Epithelial cell of esophagus (primary cell): ENCODE measurements at places on chromosomes 13 and 19.

GRCh38 chr19:51439021-51439465 lies 19.2 kb downstream of the SIGLEC8 start:
- peak; percentile 15 for DNase-seq

GRCh38 chr13:30429721-30430694 lies 7.7 kb downstream of the UBE2L5 start:
- DNase-seq: peak; percentile 94

DNA sequence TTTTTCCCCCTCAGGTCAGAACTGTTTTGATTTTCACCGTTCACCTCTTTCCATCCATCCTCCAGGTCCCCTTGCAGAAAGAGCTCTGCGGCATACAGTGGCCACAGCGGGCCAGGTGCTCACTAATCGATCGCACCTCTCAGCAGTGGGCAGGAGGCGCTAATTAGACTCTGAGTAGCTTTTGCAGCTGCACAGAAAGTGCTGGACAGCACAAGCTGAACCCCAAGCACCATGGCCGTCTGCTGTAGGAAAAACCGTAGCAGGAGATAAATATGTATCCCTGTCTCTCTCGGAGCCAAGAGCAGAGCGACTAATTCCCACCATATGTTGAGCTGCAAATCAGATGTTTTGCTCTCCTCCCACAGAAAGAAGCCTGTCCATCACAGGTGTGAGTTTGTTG lies 54.4 kb downstream of the PEX11G start:
- DNase-seq: no peak

DNA sequence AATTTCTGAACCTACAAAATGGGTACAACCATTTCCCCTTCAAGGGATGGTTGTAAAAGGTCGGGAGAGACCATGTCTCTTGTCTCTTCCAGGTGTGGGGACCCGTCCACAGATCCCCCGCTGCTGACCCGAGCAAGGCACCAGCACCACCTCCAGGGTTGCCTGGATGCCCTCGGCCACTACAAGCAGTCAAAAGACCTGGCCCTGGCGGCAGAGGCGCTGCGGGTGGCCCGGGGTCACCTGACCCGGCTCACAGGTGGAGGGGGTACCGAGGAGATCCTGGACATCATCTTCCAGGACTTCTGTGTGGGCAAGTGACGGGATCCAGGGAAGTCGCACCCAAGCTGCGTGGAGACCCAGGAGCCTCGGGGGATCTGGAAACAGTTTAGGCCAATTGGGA lies 4.0 kb downstream of the GTPBP3 start:
- no peak for DNase-seq

GRCh38 chr19:9342610-9343304 lies 18.8 kb downstream of the ZNF559 start:
- DNase-seq: no peak

- no peak for DNase-seq
Observed at GRCh38 chr19:40376286-40376862, 13.6 kb downstream of the HIPK4 start.

DNA sequence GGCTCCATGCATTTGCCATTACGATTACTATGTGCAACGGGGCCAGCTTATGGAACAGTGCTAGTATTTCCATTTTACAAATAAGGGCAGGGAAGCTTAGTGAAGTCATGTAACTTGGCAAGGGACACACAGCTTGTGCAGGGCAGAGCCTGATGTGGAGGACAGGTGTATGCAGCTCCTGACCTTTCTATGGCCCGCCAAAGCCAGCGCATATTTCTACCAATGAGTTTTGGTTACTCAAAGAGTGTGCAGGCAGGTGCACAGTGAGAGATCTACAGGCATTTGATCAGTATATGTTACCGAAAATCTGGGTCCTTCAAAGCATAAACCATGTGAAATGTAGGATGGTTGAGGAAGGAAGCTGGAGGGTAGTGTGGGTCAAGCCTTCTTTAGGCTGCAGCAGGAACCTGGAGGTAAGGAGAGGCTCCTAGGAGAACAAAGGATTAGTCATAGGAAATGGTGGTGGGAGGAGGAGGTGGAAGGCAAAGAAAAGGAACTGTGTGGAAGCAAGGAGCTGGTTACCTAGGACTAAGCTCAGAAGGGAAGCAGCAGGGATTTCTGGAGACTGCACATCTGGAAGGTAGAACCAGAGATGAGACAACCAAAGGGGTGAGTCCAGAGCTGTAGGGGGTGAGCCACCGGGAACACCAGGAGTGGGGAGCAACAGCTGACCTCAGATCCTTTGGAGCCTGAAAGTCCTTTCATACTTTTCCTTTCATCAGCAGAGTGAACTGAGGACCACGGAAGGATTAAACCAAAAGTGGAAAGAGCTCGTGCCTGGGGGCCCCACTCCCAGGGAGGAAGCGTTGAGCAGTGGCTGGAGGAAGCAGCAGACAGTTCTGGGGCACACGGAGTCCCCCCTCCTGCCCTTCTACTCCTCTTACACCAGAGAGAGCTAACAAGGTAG lies 4.2 kb upstream of the PDX1 start:
- DNase-seq: peak; percentile 21

DNA sequence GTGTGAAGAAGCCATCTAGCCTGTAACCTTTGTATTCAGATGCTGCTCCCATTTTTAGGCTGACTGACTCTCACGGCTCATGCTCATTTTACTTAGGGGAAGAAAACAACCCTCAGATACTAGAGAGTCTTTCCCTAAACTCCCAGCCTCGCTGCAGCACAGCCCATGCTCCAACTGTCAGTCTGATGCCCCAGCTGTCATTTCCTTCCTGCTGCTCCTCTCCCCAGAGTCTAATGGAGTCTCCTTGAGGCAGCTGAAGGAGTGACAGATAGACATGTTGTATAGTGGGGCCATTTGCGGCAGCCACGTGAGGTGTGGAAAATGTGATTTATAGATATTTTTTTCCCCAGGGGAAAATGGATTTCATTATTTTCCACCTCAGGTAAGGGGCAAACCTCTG lies 59.2 kb upstream of the OLFM4 start:
- DNase-seq: no peak

- no peak for DNase-seq
Observed at GRCh38 chr13:49754146-49754545, 38.3 kb downstream of the KPNA3 start.

DNA sequence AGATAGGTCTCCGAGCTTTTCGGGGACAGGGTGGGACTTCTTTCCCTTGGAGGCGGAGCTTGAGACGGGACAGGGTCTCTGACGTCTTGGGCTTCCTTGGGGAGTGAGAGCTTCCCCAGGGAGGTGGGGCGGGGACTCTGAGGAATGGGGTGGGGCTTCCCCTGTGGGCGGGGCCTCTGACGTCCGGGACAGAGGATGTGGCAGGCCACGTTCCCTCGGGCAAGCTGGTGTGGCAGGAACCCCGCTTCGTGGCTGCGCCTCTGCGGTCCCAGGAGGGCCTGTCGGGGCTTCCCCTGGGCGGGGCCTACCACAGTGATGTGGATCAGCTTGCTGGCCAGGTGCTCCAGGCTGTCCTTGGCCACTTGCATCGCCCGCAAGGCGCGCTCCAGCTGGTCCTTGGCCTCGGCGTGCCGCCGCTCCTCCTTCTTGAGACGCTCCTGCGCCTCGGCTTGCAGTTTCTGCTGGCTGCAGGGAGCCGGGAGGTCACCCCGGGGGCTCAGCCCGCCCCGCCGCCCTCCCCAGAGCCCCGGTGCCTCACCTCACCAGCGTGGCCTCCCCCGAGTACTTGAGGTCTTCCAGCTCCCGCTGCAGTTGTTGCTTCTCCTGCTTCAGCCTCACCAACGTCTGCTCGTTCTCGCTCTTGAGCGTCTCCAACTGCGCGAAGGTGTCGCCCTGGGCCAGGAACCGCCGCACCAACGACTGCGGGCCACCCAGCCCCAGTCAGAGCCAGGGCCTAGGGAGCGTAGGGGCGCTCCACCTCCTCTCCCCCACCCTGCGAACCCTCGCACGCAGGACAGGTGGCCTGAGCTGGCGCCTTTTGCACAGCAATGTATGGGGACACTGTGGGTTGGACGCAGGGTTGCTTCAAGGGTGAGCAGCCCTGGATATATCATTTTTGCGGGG lies 3.3 kb upstream of the RGL3 start:
- peak; percentile 94 for DNase-seq

- DNase-seq: no peak
Observed at GRCh38 chr19:1609103-1609396, 3.8 kb upstream of the UQCR11 start.

DNA sequence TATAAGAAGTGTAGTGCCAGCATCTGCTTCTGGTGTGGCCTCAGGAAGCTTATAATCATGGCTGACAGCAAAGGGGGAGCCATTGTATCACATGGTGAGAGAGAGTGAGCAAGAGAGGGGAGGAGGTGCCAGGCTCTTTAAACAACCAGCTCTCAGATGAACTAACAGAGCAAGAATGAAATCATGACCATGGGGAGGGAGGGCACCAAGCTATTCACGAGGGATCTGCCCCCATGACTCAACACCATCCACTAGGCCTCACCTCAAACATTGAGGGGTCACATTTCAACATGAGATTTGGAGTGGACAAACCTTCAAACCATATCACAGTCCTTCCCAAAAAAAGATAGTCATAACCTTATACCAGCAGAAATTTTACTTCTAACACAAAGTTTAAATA lies 174.0 kb downstream of the GPC5 start:
- DNase-seq: no peak

GRCh38 chr19:35119091-35119490 lies 3.5 kb downstream of the FXYD3 start:
- DNase-seq: no peak

DNA sequence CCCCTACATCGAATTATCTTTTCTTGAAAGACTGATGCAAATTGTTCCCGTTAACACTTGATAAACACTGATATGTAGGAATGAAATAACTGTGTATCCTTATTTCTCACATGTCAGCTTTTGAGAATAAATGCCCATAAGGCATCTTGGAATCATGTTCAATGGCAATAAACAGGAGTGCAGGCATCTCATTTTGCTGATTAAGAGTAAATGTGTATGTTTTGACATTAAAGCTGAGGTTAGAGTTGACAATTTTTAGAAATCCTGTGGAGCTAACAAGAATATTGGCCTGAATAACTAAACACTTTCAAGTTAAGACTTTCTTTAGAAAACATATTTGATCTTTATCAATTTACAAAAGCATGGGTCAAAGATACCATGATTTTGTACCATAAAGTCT lies 646.2 kb upstream of the MIR17HG start:
- no peak for DNase-seq

- no peak for DNase-seq
Observed at GRCh38 chr13:111458739-111459138, 138.3 kb downstream of the TEX29 start.

- no peak for DNase-seq
Observed at GRCh38 chr13:22629374-22629773, 551.4 kb upstream of the SGCG start.

DNA sequence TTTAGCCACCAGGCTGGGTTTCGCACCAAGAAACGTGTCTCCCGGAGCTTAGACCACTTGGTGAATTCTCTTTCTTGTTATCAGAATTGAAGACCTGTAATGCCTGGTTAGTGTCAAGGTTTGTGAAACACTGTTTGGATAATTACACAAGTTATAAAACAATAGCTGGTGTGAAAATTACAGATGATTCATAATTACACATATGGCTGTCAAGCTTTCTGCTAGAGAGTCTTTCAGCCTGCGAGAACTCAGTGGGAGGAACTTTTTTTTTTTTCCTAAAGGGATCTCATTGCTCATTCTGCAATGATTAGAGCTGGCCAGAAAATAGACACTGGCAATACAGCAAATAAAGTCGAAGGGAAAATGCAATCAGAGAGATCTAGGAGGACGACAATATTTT lies 13.4 kb upstream of the KLK4 start:
- DNase-seq: peak; percentile 50

- no peak for DNase-seq
Observed at GRCh38 chr19:30364866-30365800, 7.1 kb upstream of the ZNF536 start.

DNA sequence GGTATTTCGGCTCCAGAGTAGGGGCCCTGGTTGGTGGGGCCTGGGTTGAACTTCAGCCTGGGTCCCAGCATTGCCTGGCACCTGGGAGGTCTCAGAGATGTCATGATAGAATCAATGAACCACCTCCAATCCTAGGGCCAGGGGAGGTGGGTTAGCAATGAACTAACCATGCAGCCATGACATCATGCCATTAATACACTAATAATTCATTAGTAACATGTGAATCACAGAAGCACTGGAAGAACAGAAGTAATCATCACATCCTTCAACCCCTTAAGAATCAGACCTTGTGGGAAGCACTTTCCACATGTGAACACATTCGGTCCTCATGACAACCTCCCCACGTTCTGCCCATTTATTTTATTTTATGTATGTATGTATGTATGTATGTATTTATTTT lies 6.9 kb downstream of the NOSIP start:
- DNase-seq: peak; percentile 53

DNA sequence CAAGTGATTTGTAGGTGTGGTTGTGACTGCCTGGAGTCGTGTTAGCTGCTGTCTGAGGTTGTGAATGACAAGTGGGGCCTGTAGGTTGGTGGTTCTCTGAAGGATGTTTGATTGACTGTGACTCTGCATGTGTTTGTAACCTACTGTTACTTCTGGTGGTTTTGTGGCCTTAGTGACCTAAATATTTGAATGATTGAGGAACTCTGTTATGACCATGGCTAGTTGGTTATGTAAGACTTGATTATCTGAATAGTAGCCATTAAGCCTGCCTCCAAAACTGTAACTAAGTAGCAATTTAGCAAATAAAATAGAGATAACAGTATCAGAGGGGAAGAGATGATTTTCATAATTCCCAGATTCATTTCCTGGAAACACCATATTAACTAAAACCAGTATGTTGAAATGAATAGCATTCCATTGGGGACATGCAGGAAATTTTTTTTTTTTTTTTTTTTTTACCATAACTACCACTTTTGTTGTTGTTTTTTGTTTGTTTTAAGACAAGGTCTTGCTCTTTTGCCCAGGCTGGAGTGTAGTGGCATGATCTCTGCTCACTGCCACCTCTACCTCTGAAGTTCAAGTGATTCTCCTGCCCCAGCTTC lies 865 bp downstream of the ZNF382 start:
- DNase-seq: no peak

- no peak for DNase-seq
Observed at GRCh38 chr19:45919678-45920077, 5.1 kb upstream of the NANOS2 start.

GRCh38 chr13:94677799-94678198 lies 34.5 kb downstream of the SOX21 start:
- no peak for DNase-seq

DNA sequence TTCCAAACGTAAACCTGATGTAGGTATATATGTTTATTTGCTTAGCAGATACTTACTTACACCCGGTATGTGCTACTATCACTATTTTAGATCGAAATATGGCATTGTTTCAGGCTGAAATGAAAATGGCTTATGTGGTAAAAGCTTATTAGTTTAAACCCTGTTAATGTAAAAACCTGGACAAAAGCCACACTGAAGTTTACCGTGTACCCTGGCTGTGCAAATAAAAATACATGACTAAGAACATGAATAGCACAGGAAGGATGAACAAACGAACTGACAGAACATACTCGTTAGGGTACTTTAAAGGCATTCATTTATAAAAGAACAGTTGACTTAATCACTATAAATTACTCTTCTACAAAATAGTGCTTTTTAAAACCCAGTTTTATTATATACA lies 6.6 kb downstream of the CLDN10 start:
- DNase-seq: peak; percentile 52

DNA sequence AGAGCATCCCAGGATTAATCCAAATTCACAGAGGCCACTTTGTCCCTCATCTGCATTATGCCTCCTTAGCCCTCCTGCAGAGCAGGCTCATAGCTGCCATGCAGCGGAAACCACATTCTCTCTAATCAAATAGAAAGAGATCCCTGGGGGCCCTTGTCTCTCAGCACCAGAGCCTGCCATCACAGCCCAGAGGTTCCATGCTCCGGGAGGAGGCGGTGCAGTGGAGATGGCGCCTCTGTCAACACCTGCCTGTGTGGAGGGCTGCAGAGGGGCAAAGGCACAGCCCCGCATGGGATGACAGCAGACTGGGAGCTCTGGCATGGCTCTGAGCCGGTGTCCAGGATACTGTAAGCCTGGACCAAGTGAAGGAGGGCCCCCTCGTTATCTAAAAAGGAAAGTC lies 111.3 kb downstream of the SLC7A1 start:
- DNase-seq: no peak
